Kidney epithelial cell (primary cell): ENCODE measurements at places on chromosomes 7 and 10.

- DNase-seq: peak; percentile 4
These were observed 316.5 kb downstream of the ADARB2 start for GRCh38 chr10:1420661-1421362.

GRCh38 chr10:23829556-23829955 lies 379.4 kb upstream of the KIAA1217 start:
- no peak for DNase-seq

DNA sequence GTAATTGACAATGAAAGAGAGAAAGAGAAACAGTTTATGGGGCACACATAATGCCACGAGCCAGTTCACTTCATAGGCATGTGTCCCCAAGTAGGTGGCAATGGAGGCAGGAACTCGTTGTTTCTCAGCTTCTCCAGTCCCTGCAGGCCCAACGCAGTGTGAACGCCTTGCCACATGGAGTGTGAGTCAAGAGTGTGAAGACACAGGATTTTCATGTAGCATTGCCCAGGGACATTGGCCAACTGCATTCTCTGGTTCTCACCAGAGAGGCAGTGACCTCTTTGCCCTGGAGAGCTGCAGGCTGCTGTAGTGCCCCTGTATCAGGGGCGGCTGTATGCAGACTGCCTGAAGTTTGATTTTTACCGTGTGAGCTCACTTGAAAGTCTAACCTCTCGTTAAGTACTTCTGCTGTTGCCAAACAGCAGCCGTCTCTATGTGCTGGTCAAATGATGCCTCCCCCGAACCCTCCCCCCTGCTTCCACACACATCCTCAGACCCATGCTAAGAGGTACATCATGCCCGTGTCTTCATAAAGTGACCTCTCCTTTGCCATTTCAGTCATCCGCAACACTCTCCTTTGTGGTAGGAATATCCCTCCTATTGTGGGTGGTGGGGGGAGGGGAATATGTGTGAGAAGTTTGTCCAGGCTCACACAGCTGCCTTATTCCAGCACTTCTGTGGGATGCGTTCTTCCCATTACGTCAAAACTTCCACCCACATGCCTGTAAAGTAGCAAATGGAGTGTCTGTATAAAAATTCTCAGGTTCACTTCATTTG lies 12.7 kb downstream of the LRRC18 start:
- no peak for DNase-seq

DNA sequence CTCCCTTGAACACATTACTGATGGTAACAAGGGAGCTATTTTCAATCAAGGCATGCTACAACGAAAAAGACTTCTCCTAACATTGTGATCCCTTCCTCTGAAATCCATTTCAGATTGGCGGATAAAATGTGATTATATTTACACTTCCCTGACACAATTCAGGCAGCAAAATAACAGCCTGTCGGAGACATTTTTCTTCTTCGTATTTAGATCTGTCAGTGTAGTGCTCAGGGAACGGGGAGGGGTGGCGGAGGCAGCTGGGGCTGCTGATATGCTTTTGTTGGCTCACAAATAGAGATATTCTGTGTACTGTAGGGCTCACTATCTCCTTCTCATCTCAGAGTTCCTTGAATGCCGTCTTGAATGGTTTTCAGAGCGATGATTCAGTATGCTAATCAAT lies 1261.7 kb upstream of the AUTS2 start:
- DNase-seq: no peak

- DNase-seq: no peak
These were observed 43.0 kb upstream of the CDK1 start for GRCh38 chr10:60735244-60735643.

- no peak for DNase-seq
These were observed 165.3 kb upstream of the ZMIZ1 start for GRCh38 chr10:78903341-78903940.

DNA sequence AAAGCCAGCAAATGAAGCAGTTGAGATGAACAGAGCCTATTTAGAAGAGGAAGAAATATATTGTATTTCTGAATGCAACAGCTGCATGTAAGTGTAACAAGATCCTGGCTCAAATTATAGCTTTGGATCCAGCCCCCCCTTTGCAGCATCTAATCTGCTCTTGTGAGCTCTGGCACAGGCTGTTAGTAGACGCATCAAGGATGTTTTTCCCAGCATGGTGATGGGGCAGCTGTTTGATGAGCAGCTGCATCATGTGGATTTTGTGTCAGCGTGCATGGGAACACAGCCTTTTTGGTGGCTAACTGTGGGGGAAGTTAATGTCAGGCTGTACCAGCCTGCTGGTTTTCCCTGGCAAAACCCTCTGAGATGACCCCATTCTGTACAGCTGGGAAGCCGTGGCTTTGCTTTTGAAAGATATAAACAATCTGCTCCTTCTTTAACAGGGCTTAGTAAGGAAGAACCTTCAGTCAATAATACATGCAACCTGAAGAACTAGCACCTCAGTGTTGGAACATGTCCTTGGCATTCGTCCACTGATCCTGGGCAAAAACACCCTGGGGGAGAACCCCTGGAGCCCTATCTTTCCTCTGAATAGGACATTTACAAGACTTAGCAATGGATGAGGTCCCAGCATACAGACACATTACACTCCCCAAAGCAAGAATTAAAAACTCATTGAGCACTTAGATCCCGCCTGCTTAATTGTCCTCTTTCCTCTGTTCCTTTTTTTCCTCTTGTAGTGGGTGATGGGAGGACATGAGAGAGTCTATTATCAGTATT lies 70.6 kb downstream of the NPS start:
- DNase-seq: no peak

DNA sequence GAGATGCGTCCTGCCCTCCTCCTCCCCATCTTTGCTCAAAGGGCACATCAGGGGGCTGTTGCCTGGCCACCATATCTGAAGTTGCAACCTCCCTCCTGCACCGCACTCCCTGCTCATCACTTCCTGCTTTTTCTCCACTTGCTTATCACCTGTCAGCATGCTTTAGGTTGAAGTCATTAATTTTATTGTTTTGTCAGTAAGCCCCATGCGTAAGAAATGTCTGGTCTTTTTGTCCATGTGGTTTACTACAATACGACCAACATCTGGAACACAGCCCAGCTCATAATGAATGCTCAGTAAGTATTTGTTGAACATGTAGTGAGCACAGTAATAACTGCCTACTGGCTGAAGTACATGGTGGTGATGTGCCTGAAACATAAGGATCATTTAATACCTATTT lies 71.6 kb upstream of the GJD4 start:
- DNase-seq: no peak

DNA sequence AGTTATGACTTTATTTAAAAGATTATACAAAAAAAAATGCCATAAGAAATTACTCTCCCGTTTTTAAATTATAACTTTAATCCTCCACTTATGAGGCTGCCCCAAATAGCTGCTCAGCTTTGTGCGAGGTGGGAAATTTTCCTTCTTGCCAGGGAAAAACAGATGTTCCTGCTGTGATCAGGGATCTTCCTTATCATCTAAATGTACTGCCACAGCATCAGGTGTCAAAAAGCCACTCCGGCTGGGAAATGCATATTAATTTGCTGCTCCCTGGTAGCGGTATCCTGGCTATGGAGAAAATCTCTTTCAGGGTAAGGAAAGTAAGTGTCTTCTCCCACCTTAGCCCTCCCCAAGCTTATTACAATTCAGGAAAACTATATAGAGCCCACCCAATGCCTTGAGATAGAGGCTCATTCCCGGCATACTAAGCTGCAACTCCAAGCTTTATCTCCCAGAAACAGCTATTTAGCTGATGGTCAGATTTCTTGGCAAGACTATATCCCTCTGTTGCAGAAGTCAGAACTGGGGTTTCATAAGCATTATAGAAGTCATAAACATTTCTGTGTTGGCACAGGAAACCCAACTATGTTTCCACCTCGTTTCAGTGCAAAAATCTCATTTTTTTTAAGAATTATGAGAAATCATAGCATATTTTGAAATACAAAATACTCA lies 360.4 kb downstream of the PARD3 start:
- no peak for DNase-seq

DNA sequence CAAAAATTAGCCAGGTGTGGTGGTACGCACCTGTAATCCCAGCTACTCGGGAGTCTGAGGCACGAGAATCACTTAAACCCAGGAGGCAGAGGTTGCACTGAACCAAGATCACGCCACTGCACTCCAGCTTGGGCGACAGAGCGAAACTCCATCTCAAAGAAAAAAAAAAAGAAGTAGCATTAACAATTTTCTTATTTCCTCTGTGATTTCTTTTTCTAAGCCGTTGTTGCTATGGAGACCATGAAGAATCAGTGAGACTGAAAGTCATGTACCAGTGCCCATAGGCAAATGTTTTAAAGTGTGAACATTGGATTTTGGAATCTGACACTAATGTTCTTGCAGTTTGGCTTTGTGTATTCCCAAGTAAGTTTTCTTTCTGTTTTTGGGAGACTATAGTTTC lies 18.4 kb upstream of the MAP3K8 start:
- DNase-seq: no peak

DNA sequence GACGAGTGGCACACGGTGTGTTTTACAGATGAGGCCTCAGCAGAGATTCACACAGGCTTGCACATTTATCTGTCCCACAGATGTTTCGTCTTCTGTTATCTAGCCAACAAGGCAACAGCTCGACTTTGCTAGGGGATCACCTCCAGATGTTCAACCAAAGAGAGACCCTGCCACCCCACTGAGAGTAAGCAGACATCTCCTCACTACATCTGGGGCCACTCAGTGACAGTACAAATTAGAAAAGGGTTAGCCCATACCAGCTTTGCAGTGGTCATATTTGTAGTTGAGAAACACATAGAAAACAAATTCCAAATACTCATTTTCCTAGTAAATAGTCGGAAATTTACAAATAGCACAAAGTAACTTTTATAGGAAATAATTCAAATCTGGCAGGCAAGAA lies 164.2 kb downstream of the HDAC9 start:
- DNase-seq: no peak

DNA sequence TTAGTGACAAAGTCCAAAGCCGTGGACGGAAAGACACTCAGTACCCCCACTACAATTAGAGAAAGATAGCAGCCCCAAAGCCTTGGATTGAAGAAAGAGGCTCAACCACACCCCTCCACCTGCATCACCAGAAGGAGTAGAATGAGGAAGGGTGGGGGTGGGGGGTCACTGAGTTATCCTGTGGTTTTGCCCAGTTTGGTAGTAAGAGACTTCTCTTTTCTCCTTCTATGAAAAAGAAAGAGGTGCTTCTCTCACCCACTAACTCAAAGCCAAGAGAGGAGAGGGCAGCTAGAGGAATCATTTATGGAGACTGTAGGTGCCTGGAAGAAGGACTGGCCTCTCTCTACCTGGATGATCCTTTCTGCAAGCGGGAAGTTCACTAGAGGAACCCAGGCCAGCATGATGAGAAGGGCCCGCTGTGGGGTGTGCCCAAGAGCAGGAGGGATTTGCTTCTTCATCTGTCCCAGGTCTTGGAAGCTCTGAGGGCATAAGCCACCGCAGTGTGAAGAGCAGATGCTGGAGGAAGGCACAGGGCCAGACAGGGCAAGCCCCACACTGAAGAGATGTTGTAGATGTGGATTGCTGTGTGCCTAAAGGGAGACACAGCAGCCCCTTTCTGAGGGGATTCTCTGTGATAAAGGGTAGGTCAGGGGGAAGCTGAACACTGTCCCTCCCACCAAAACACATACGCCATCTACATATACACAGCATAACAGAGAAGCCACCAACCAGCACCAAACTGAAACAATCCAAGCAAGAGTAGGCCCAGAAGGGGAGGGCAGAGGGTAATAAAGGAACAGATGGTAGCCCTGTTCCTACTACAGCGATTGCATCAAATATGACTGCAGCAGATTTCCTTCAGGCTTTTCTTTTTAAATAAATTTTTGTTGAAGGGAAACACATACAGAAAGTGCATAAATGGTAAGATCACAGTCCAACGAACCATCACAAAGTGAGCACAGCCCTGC lies 25.8 kb upstream of the LANCL2 start:
- DNase-seq: no peak

GRCh38 chr7:8211725-8212096 lies 50.3 kb downstream of the ICA1 start:
- DNase-seq: no peak

DNA sequence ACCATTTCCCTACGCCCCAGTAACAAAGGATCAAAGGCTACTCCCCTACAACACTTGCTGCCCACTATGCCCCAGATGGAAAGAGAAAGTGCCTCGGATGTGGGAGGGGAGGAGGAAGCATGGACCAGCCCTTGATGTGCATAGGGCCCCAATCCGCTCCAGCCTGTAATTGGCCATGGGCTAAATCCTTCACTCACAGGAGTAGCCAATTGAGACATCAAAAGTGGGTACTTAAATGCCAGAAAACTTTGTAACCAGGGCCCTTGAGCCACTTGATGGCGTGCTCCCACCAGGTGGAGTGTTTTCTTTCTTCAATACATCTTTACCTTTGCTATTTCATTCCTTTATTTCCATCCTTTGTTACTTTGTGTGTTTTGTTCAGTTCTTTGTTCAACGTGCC lies 500.5 kb upstream of the LRRN3 start:
- DNase-seq: no peak

DNA sequence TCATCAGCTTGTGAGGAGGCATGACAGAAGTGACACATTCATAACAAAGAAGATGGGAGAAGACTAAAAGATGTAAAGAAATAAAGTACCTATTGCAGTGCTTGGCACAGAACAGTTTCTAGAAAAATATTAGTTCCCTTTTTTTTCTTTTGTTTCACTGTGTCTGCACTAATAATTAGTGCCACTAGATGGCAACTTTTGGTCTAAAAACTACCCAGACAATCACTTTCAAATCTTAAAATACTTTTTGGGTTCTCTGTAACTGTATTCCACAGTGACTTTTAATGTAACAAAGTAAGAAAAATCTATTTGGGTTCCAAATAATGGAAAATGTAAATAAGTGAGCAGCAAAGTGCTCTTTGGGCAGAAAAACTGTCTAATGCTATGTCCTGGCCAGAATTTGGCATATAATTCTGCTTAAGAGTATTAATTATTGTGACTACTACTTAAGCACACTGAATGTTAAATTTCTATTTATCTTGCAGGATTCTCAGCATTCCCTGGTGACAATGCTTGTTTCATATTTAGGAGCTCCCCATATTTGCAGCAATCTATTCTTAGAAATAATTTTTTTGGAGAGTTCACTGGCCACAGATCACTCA lies 134.8 kb upstream of the KIF5B start:
- no peak for DNase-seq

- peak; percentile 86 for DNase-seq
These were observed 575.3 kb downstream of the IPMK start for GRCh38 chr10:57692255-57692980.

GRCh38 chr7:50292165-50292757 lies 12.3 kb upstream of the IKZF1 start:
- no peak for DNase-seq

DNA sequence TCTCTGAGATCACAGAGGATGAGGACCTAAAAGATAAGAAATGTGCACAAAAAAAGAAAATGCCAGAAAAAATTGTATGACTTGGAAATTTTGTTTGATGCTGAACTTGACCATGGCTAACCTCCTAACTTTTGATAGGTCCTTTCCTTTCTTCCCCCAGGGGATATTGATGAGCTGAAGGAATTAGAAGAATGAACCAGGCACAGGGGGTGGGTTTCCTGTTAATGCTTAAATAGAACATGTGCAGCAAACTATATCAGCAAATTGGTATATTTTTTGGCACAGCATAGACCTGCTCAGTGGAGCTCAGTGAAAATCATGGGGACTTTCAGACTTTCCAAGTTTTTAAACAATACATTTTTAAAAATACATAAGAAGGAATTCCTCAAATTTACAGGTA lies 300.7 kb downstream of the HDAC9 start:
- DNase-seq: no peak
